ENCODE measurements at places on chromosomes 6 and 20.

GRCh38 chr6:41958022-41958856 is 16.6 kb upstream of the CCND3 start:
- no peak for DNase-seq

DNA sequence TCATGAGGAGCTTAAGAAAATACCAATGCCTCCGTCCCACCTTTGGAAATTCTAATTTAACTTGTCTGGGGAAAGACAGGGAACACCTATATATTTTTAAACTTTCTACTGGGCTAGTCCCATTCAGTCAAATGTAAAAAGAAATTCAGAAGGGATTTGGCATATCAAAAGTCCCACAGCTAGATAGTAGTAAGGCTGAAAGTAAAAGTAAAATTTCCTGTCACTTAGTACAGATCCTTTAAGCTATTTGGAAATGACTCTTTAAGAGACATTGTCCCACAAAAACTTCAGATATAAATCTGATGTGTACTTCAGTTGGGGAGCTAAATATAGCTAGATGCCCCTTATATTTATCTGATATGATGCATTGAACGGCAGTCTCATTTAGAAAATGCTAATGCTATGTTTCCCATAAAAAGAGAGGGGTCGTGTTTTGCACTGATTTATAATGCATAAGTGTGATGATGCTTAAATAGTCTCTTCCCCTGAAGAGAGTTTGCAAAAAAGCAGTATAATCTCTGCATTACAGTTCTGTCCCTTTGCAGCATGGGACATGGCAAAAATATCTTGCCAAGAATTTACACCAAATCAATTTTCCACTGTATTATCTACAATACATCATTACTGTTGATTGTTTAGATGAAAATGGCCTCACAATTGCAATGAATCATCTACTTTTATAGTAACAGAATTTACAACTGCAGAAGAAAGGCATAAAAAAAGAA is 860.8 kb upstream of the MAP3K7 start:
- DNase-seq = no peak

- DNase-seq = no peak
These were observed 4.1 kb downstream of the TMEM239 start for GRCh38 chr20:2820084-2820895.

- DNase-seq = no peak
These were observed 2.4 kb upstream of the FOXA2 start for GRCh38 chr20:22586645-22587310.

GRCh38 chr6:141029908-141030307 is 1102.8 kb upstream of the GJE1 start:
- no peak for DNase-seq

DNA sequence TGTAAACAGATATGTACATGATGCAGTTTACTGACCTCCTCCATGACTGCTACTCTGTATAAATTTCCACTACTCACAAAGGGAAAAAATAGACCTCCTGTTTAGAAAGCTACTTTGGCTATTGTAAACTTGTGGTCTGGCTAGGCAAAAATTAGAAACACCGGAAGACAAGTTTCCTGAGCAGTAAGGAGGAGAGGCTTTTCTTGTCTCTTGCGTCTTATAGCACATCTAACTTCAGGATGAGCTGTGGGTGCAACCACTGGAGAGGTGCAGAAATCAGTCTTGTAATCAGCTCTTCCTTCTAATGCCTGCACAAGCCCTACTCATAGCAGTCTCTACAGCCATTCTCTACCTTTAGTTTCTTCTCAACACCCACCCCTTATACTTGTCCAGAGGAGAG is 296.5 kb upstream of the SLC35B3 start:
- DNase-seq = no peak

All from stimulated activated effector memory CD8-positive, alpha-beta T cell treated with anti-CD3 and anti-CD28 coated beads, Interleukin-12 subunit alpha, Interleukin-12 subunit beta, amount 100 ng/mL, for 72 hours (primary cell).